GM23248 (cell line): ENCODE measurements at places on chromosomes 3 and 15. TPM values are rescaled to one million over a fixed set of nuclear protein-coding genes. Genes with fewer than 3 reads are reported as not detected.

DNA sequence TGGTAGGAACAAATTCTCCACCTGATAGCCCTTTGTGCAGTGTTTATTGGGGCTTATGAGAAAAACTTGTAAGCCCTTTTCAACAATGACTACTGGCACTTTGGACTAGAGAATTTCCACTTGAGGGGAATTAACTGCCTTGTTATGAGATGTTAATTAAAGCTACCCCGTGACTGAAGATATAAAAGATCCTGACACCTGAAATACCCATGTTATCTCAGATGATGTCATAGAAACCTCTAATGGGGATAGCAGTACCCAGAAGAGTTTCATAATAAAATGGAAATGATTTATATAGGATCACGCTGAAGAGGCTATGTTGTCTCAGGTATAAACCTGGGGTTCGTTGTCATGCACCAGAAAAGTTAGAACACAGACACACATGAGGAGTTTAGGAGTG, 14.5 kb upstream of the STAC start:
- no peak for DNase-seq

DNA sequence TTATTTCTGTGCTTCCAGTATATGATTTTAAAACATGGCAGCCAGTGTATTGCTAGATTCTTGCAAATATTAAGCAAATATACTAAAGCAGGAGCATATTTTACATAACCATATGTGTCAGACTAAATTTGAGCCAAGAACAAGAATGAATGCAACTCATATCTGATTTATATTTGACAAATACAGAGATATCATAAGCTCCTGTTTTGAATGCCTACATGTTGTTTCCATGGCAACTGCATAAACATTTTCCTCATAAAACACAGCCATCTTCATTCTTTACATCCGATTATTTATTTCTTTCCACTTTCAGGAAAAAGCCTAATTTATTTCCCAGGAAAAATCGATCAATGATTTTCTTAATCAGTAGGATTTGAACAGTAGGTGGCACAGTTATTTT, 172.2 kb upstream of the TSPAN3 start:
- DNase-seq: no peak

DNA sequence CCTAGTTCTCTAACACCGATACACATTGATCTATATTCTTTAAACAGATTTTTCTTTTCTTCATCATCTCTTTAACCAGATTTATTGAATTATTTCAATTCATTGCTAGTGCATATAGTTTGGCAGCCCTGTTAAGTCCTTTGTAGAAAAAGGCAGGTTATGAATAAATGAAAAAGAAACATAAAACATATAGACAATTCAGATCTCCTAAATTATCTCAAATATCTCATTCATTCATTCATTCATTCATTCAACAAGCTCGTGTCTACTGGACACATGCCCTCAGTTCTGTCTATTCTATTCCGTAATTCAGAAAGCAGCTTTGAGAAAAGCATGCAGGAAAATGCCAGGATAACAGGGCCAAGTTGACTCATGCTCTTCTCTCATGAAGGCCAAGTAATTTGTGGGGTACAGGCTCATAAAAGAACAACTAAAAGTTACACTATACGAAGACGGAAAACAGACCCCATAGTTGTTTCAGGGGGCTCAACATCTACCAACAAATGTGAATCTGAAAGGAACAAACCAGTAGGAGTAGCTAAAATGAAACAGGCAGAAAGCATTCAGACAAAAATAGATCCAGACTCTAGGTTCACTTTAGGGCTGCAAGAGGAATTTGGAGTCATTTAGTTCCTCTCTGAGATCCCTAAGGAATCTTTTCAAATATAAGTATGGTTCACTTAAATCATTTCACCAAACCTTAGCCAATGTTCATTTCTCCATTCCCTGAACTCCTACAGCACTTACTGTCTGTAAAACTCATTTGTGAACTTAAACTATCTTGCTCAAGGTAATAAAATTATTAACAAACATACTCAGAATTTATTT, 7.5 kb downstream of the ZNF148 start:
- peak; percentile 85 for DNase-seq

DNA sequence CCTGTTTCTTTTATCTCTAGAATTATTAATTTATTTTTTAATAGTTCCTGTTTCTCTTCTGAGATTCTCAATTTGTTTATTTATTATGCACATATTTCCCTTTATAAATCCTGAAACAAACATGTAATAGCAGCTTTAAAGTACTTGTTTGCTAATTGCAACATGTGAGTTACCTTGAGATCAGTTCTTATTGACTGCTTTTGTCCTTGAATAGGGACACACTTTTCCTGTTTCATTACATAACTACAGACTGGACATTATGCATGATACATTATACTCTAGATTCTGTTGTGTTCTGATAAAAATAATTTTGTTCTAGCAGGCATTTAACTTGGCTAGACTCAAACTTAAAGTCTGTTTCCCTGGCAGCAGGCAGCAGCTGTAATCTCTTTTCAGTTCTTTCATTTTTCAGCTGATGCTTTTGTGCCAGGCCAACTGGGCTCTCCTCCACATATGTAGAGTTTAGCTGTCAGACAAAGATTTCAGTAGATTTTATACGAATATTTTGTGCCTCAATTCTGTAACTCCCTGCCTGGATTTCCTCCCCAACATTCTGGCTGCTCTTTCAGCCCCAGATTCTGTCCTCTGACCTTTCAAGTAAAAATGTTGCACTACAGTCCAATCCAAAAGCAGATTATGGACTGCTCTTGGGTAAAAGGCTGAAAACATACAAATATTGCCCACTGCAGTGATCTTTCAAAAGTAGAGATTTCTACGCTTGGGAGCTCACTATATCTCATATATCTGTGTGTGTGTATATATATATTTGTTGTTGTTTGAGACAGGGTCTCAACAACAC, 41.9 kb downstream of the PCOLCE2 start:
- DNase-seq: no peak

KCNMB2 gene
- polyA plus RNA-seq: not detected in 2 replicates

AVEN gene
- polyA plus RNA-seq: 18.2 and 18.8 TPM in 2 replicates

DNA sequence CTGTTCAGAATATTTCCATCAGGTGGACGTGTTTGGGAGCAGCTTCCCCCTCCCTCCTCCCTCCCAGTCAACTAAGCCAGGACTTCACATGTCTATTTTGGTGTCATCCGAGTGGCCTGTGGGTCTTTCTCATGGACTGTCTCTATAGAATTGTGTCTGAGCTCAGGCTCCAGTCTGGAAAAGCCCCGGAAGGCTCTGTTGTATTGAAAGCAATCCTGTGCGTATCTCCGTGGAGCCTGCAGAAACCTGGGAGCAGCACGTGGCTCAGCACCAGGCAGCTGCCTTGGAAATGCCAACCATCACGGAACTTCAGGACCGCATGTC, 25.2 kb downstream of the COLQ start:
- no peak for DNase-seq
